Stimulated activated memory B cell treated with anti-CD40 and anti-IgM and Interleukin-4, amounts not matched to agents 10 μg/mL and 1 μg/mL and 100 μg/mL, for 72 hours (primary cell): ENCODE measurements at places on chromosomes 16 and 17.
A peak's percentile ranks its signal among the peaks of the same experiment; 100 is the strongest.

DNA sequence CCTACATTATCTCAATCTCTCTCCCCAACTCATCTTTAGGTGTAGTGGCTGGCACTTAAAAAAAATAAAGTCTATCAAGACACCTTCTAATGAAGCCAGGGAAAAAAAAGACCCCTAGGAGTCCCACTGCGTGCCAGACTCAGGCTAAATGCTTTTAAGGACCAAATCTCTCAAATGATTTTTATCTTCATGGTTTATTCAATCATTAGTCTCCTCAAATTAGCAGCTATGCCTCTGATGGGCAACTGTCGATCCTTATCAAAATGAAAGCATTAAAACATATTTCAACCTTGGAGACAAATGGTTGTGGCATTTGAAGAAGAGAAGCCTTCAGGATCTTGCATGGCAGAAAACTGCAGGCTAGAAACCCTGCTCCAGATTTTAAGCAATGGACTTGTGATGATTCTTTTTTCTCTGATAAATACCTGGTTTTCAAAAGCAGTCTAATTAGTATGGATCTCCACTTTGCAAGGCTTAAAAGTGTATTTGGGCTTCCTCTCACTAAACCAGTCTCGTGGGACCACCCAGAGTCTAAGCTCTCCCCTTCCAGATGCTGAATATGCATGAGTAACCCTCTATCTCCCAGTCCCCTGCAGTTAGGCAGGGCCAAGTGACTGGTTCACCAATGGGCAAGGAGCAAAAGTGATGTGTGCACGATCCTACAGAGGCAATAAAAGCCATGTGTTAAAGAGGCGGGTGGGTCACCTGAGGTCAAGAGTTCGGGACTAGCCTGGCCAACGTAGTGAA is 14.9 kb downstream of the ITPRIPL2 start:
- H3K27ac ChIP-seq, result peak overlapping the region; percentile 53
- H3K36me3 ChIP-seq, result peaks cover 6% of the 10 kb centered on the region
- peaks cover 64% of the 10 kb centered on the region for H3K4me1 ChIP-seq
- H3K4me3 ChIP-seq, result no peak overlapping the region

GRCh38 chr17:78133971-78134898 is 3.7 kb downstream of the TMC8 start:
- ATAC-seq, result peak; percentile 0
- H3K4me3 ChIP-seq, result peak overlapping the region; percentile 94
- no peaks in the 10 kb centered on the region for H3K27me3 ChIP-seq
- H3K4me1 ChIP-seq, result peaks cover 82% of the 10 kb centered on the region
- peak overlapping the region; percentile 82 for H3K27ac ChIP-seq

- no peaks in the 10 kb centered on the region for H3K36me3 ChIP-seq
- no peak overlapping the region for H3K27ac ChIP-seq
- H3K4me3 ChIP-seq, result no peak overlapping the region
- H3K4me1 ChIP-seq, result peaks cover 15% of the 10 kb centered on the region
- H3K27me3 ChIP-seq, result peaks cover 17% of the 10 kb centered on the region
Observed at GRCh38 chr17:30321314-30321713, 12.5 kb downstream of the TMIGD1 start.

- no peaks in the 10 kb centered on the region for H3K36me3 ChIP-seq
- no peak for ATAC-seq
- peaks cover 10% of the 10 kb centered on the region for H3K27me3 ChIP-seq
- no peaks in the 10 kb centered on the region for H3K4me1 ChIP-seq
- no peak overlapping the region for H3K27ac ChIP-seq
Observed at GRCh38 chr17:14833201-14833785, 431.8 kb downstream of the PMP22 start.

DNA sequence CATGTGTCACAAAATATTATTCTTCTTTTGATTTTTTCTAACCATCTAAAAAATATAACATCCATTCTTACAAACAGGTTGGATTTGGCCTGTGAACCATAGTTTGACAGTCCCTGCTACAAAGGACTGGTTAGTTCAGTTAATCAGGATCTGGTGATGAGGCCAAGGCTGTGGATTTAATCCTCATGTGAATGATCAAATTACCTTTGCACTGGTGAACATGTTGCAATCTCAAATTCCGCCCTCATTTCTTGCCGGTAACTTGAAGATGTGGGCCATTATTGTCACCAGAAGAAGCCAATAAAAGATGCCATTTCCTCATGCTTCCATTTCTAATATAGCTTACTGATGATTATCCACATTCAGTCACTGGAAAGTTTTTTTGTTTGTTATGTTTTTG is 35.3 kb upstream of the YPEL2 start:
- H3K27me3 ChIP-seq, result no peaks in the 10 kb centered on the region
- H3K36me3 ChIP-seq, result no peaks in the 10 kb centered on the region
- H3K4me1 ChIP-seq, result peaks cover 8% of the 10 kb centered on the region
- H3K27ac ChIP-seq, result no peak overlapping the region
- no peak for ATAC-seq

- H3K4me3 ChIP-seq, result no peak overlapping the region
- H3K27ac ChIP-seq, result no peak overlapping the region
- H3K4me1 ChIP-seq, result no peaks in the 10 kb centered on the region
- no peaks in the 10 kb centered on the region for H3K27me3 ChIP-seq
Observed at GRCh38 chr17:28528327-28529012, 22.3 kb downstream of the FOXN1 start.

DNA sequence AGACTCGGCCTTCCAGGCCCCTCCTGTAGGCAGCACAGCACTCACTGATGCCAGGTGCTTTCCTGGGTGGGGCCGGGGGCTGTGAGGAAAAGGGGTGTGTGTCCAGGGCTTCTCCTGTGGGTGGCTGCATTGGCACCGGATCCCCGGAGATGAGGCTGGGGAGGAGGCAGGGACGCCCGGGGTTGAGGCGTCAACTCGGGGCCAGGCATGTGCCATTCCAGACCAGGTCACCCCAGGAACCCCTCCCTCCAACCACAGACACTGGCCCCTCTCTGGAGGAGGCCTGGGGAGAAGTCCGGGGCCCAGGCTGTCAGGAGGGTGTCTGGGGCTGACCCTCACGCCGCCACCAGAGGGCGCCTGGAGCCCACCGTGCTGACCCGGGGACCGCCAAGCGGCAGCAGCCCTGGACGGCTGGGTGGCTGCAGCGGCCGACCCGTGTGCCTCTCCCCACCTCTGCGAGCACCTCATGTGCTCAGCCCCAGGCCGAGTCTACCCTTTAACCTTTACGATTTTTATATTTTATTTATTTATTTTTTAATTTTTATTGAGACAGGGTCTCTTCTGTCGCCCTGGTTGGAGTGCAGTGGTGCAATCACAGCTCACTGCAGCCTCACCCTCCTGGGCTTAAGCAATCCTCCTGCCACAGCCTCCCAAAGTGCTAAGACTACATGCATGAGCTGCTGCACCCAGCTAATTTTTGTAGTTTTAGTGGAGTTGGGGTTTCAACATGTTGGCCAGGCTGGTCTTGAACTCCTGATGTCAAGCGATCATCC is 3.2 kb upstream of the METRN start:
- no peak overlapping the region for H3K4me3 ChIP-seq
- H3K27me3 ChIP-seq, result peaks cover 68% of the 10 kb centered on the region
- no peak overlapping the region for H3K27ac ChIP-seq
- ATAC-seq, result peak; percentile 72
- peaks cover 16% of the 10 kb centered on the region for H3K4me1 ChIP-seq
- no peaks in the 10 kb centered on the region for H3K36me3 ChIP-seq

- H3K27ac ChIP-seq, result no peak overlapping the region
- no peaks in the 10 kb centered on the region for H3K36me3 ChIP-seq
- no peak overlapping the region for H3K4me3 ChIP-seq
- ATAC-seq, result peak; percentile 54
- H3K27me3 ChIP-seq, result no peaks in the 10 kb centered on the region
Observed at GRCh38 chr16:59597269-59597668, 863.2 kb upstream of the GOT2 start.

DNA sequence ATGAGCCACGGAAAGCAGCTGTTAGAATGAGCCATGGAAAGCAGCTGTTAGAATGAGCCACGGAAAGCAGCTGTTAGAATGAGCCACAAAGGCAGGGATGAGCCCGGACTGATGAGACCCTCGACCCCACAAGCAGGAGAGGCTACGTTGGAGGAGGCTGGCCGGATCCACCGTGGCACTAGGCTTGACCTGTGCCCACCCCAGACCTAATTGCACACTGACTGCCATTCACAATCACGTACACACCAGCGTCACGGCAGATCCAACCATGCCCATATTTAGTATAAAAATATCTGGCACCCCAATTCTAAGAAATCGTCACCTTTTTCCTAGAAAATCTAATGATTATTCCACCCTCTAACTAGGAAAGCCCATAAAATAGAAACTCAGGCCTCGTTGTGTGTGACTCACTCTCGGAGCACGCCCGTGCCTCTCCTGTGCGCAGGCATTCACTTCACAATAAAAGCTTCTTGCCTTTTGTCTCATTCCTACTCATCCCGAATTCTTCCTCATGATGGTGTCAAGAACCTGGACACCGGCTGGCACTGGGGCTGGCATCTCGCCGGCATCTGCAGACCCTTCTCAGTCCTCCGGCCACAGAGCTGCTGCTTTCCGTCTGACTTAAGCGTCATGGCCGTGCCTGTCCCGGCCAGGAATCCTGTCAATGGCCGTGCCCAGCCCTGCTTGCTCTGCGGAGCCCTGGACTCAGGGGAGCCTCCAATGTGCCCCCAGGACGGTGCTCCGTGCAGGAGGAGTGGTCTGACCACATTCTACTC is 5.5 kb upstream of the SECTM1 start:
- peaks cover 21% of the 10 kb centered on the region for H3K4me1 ChIP-seq
- no peak overlapping the region for H3K4me3 ChIP-seq
- H3K27me3 ChIP-seq, result peaks cover 33% of the 10 kb centered on the region
- no peak overlapping the region for H3K27ac ChIP-seq

DNA sequence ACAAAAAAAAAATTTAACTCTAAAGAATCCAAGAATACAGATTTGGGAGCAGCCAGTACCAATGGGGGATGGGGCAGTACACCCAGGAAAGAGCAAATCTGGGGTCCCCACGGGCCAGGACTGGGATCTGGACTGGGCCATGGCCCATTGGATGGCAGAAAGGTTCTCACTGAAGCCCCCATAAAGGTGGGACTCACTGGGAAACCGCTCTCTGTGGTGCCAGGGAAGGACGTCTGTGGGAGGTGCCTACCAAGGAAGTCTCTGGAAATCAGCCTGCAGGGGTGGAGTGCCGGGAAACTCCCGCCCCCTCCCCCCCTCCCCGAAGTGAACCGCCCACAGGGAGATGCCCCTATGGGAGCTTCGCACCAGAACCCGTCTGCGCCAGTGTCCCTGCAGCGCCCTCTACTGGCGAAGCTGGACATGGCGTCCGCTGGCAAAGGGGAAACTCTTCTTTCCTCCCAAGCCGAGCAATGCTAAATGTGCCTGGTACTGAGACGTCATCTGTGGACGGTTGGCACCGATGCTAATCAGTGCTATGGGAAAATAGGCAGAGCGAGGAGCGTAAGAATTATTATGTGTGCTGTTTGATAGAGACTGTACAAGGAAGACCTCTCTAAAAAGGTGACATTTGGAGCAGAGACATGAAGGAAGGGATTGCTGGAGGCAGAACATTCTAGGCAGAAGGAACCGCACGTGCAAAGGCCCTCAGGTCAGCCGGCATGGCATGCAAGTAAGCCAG is 671.1 kb downstream of the WWOX start:
- H3K36me3 ChIP-seq, result no peaks in the 10 kb centered on the region
- H3K27me3 ChIP-seq, result no peaks in the 10 kb centered on the region
- peak overlapping the region; percentile 6 for H3K27ac ChIP-seq

DNA sequence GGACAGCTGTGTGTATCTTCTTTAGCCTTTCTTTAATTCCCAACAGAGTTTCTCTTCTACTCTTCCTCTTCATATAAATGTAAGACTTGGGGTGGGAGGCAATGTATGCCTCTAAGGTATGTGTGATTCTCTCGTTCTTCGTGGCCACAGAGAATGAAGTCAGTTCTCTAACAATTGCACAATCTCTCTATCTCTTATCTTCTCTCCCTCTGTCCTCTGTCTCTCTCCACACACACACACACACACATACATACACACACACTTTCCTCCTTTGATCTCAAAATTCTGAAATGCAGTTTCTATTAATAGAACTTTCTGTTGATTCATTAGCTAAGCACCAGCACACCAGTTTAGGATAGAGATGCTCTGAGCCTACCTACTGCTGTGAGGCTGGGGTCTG is 615.7 kb upstream of the SALL1 start:
- no peak overlapping the region for H3K4me3 ChIP-seq
- H3K4me1 ChIP-seq, result peaks cover 5% of the 10 kb centered on the region
- no peak overlapping the region for H3K27ac ChIP-seq
- no peaks in the 10 kb centered on the region for H3K36me3 ChIP-seq

- no peak overlapping the region for H3K27ac ChIP-seq
- H3K36me3 ChIP-seq, result no peaks in the 10 kb centered on the region
- no peak for ATAC-seq
- no peaks in the 10 kb centered on the region for H3K27me3 ChIP-seq
- no peak overlapping the region for H3K4me3 ChIP-seq
Observed at GRCh38 chr17:32240750-32241149, 24.9 kb upstream of the RHBDL3 start.

DNA sequence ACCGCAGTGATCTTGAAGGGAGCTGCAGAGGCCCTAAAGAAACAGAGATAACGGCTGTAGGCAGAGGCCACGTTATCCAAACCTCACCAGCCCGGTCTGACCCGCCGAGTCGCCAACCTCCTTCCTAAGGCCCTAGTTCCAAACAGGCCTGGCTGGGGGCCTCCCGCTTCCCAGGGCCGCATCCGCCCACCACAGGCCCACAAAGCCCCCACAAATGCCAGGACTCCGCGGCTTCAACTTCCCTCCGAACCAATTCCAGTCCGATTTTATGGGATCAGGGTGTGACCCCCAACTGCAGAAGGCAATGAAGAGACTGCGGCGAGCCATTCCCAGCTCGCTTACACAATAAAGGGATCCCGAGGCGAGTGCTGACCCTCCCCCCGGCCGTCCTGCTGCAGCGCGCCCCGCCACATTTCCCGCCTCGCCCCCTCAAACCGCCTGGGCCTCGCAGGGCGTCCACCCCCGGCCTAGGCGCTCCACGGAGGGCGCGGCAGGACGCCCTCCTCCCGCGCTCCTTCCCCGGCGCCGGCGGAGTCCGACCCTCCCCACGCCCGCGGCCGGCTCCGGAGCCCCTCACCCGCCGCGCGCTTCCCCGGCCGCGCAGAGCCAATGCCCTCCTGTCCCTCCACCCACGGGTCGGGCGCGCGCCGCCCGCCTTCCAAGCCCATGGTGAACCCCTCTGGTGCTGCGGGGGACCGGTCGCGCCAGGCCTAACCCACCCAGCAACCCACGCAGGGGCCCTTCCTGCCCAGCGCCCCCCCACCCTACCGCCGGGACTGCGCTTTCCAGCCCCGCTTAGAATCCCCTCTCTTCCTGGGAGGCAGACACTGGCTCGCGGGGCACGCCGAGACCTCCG is 926 bp downstream of the MYH10 start:
- ATAC-seq, result no peak
- H3K4me1 ChIP-seq, result peaks cover 19% of the 10 kb centered on the region
- H3K4me3 ChIP-seq, result peak overlapping the region; percentile 87
- H3K27me3 ChIP-seq, result peaks cover 74% of the 10 kb centered on the region
- peak overlapping the region; percentile 67 for H3K27ac ChIP-seq

DNA sequence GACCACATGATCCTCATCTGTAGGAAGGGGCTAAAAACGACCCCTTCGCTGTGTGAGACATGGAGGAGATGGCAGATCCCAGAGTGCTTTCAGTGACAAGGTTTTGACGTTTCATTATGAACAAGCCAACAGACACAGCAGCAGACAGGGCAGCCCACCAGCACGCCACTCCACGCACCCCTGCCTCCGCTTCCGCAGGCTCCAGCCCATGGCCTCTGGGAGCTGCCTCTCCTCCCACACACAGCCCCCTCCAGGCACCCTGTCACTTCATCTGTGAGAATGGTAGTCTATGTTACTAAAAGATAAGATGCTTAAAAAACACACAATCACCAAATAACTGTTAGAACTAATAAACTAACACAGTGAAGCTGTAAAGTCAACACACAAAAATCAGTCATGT is 12.3 kb upstream of the ADCY7 start:
- H3K27ac ChIP-seq, result no peak overlapping the region
- H3K4me3 ChIP-seq, result no peak overlapping the region
- no peaks in the 10 kb centered on the region for H3K36me3 ChIP-seq
- ATAC-seq, result no peak
